Activated T-cell treated with anti-CD3 and anti-CD28 coated beads, Interleukin-2, amount 50 U/mL, for 4 hours (primary cell): ENCODE measurements at places on chromosomes 12 and 14. TPM values are rescaled to one million over a fixed set of nuclear protein-coding genes. Genes with fewer than 3 reads are reported as not detected.

SDR9C7 gene
- total RNA-seq = not detected

OAS3 gene
- 5.5 TPM for total RNA-seq

CD163L1 gene
- total RNA-seq = not detected

TRIM9 gene
- total RNA-seq = 0.58 TPM

PIWIL1 gene
- not detected for total RNA-seq

PKP2 gene
- 0.24 TPM for total RNA-seq

CCDC60 gene
- total RNA-seq = not detected

SYCP3 gene
- total RNA-seq = 0.43 TPM

ST8SIA1 gene
- total RNA-seq = 4.0 TPM

PTPRB gene
- total RNA-seq = 0.05 TPM

NAV3 gene
- total RNA-seq = 0.08 TPM

ASCL1 gene
- not detected for total RNA-seq

SMARCC2 gene
- 85.7 TPM for total RNA-seq

NGB gene
- total RNA-seq = not detected

DICER1 gene
- 43.7 TPM for total RNA-seq

TAS2R14 gene
- 1.0 TPM for total RNA-seq

MAP3K9 gene
- 4.8 TPM for total RNA-seq

B3GNT4 gene
- 0.16 TPM for total RNA-seq
